Right renal cortex interstitium (tissue), 3 donors: ENCODE measurements at places on chromosomes 1 and 21. TPM values are rescaled to one million over a fixed set of nuclear protein-coding genes. Genes with fewer than 3 reads are reported as not detected.

- DNase-seq, result no peak
Measured at GRCh38 chr1:8908388-8909151, 30.1 kb upstream of the ENO1 start.

Gene IVL
- polyA plus RNA-seq, result not detected

- peak; percentile 82 for DNase-seq
Measured at GRCh38 chr21:33894736-33895288, 20.8 kb downstream of the ATP5PO start.

Gene TRIM67
- 0.11 TPM for polyA plus RNA-seq

Gene CLDN8
- 77.4 TPM for polyA plus RNA-seq

DNA sequence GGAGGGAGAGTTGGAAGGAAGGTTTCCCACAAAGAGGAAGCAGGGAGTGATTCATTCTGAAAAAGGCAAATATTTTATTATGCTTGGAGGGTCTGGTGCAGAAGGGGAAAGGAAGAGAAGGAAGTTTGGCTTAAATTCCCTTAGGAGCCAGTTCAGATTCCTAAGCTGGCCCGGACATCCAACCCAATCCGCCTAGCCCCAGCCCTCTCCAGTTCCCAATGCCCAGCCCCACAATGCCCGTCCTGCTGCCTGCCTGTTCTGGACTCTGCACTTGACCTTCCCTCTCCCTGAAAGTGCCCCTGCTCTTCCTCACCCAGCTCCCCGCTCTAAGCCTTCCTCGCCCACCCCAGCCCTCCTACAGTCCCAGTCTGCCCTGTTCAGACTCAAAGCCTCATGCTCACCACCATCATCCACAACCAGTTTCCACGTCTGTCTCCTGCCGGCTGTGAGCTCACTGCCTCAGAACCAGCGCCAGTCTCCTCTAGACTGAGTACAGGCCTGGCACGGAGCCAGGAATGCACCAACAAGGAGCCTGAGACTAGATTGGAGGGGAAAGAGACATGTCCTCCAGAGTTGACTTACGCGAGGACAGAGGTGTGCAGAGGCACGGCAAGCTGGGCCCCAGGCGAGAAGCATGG lies 18.9 kb downstream of the CAPN2 start:
- DNase-seq, result no peak

DNA sequence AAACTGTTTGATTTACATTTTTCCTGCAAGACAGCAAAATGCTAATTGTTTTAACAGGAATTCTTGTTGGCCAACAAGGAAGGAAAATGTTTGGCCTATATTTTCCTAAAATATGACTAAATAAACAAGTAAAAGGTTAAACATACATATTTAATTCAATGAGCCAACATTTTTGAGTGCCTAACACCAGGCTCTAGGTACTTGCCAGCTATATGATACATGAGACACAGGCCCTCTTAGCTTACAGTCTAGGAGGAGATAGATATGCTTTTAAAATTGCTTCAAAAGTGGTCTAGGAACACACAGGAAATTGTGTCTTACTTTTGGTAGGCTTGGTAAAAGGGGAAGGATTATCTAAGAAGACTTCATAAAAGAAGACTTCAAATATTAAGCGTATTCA lies 50.9 kb downstream of the PIGK start:
- no peak for DNase-seq

DNA sequence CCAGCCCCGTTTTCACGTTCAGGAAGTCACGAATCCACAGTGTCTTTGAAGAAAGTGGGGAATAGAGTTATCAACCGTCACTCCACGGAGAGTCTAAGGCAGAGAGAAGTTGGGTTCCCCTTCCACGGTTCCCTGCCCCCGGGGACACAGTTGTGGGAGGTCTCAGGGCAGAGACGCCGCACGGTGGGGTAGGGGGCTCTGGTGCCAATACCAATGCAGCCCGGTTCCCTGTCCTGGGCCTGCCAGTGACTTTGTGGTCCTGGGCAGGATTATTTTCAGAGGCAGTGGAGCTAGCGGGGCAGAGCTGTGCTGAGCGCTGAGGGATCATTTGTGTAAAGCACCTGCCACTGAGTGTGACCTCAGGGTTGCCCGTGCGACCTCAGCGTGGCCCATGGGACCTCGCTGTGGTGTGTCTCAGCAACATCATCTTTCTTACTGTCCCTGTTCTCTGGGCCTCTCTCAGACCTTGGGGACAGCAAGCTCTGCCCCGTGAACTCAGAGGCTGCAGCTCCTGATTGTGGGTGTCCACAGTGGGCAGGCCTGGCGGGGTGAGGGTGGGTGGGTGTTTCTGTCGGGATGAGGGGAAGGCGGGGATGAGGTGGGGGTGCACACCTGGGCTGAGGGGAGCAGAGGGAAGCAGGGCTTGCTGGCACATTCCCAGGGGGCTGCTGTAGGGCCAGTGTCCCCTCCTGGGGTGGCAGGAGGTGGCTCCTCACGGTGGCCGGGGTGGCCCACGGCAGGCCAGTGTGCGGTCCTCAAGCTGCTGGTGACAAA lies 65.2 kb downstream of the AGPAT3 start:
- DNase-seq, result no peak

GRCh38 chr1:160911925-160912324 lies 26.9 kb upstream of the ITLN1 start:
- DNase-seq, result no peak

Gene TNFRSF18
- not detected for polyA plus RNA-seq

Gene TARBP1
- polyA plus RNA-seq, result 44.1 TPM

Gene RNU1-3
- not detected for polyA plus RNA-seq

DNA sequence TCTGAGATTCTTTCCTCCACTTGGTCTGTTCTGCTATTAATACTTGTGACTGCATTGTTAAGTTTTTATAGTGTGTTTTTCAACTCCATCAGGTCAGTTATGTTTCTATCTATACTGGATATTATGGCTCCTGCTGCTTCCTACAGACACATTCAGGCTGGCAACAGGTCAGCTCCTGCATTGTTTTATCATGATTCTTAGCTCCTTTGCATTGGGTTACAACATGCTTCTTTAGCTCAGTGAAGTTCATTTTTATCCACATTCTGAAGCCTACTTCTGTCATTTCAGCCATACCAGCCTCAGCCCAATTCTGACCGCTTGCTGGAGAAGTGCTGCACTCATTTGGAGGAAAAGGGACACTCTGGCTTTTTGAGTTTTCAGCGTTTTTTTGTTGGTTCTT lies 37.3 kb upstream of the F3 start:
- no peak for DNase-seq

DNA sequence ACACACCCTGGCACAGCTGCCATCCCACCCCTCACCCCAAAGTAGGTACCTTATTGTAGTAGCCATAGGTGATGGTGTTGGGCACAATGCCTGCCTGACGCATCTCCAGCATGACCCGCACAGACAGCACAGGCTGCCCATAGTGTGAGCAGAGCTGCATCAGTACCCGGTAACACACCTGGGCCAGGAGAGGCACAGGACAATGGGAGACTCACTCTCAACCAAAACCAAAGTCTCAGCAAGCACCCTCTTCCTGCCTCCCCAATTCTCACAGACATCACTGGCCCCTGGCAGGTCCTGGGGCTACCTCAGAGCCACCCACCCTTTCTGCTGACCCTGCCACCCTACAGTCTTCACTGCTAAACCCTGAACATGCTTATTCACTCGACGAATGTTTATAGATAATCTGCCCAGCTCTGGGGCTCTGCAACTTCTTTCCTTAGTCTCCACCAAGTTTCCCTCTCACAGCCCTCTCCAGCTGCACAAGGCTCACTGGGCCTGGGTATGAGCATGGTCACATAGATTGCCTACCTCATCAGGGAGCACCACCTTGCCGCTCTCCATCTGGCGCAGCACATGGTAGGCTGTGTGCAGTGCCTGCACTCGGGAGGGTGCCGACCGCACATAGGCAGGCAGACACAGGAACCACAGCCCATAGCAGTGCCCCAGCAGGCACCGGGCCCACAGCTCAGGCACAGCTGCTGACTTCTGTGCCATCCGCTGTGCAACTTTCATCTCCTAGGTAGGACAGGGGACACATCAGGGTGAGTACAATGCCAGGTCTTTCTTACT lies 10.3 kb downstream of the DENND4B start:
- DNase-seq, result no peak

Gene TEX38
- 0.28 TPM for polyA plus RNA-seq

- DNase-seq, result no peak
Measured at GRCh38 chr21:31395268-31395667, 51.2 kb upstream of the TIAM1 start.

- no peak for DNase-seq
Measured at GRCh38 chr1:55088413-55088812, 49.1 kb downstream of the PCSK9 start.

GRCh38 chr1:42927274-42927841 lies 31.3 kb downstream of the SLC2A1 start:
- no peak for DNase-seq

- no peak for DNase-seq
Measured at GRCh38 chr1:26748351-26748750, 39.4 kb upstream of the PIGV start.

Gene THEM5
- polyA plus RNA-seq, result 0.49 TPM

Gene PKP1
- 0.12 TPM for polyA plus RNA-seq

Gene OR6K3
- polyA plus RNA-seq, result 0.07 TPM

GRCh38 chr1:2778220-2778592 lies 23.3 kb downstream of the TTC34 start:
- DNase-seq, result no peak

DNA sequence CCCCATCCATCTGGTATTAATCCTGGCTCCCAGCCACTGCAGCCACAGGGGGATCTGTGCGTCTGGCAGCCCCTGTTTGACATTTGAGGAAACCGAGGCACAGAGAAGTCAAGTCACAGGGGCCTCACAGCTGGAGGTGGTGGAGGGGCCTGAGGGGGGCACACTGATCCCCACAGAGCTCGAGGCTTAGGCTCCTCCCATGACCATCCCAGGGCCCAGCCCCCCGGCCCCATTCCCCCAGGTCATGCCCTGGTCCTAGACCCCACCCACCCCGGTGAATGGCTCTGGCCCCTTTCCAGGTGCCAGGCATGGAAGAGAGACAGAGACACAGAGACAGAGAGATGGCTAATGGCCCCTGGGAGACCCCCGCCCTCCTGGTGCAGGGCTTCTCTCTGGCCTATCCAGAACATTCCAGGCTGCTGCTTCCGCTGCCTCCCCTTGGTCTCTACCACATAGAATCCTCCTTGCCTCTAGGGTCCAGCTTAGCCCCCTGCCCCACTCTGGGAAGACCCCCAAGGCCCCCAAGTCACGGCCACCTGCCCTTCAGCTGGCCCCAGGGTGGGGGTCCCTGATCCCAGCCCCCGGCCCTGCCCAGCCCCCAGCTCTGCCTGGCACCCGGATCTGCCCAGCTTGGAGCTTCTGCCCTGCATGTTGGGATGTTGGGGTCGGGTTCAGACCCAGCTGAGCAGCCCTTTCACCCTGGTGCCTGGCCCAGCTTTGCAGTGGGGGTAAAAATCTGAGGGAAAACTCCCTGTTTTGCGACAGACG lies 29.2 kb upstream of the LRRC3 start:
- DNase-seq, result no peak

- no peak for DNase-seq
Measured at GRCh38 chr21:38139380-38140168, 117.2 kb upstream of the KCNJ15 start.

DNA sequence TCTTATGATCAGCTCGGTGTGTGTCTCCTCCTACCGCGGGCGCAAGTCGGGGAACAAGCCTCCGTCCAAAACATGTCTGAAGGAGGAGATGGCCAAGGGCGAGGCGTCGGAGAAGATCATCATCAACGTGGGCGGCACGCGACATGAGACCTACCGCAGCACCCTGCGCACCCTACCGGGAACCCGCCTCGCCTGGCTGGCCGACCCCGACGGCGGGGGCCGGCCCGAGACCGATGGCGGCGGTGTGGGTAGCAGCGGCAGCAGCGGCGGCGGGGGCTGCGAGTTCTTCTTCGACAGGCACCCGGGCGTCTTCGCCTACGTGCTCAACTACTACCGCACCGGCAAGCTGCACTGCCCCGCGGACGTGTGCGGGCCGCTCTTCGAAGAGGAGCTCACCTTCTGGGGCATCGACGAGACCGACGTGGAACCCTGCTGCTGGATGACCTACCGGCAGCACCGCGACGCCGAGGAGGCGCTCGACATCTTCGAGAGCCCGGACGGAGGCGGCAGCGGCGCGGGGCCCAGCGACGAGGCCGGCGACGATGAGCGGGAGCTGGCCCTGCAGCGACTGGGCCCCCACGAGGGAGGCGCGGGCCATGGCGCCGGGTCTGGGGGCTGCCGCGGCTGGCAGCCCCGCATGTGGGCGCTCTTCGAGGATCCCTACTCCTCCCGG lies 1.5 kb downstream of the KCNC4 start:
- no peak for DNase-seq

- DNase-seq, result peak; percentile 27
Measured at GRCh38 chr21:37071561-37072273, 1.2 kb downstream of the PIGP start.

DNA sequence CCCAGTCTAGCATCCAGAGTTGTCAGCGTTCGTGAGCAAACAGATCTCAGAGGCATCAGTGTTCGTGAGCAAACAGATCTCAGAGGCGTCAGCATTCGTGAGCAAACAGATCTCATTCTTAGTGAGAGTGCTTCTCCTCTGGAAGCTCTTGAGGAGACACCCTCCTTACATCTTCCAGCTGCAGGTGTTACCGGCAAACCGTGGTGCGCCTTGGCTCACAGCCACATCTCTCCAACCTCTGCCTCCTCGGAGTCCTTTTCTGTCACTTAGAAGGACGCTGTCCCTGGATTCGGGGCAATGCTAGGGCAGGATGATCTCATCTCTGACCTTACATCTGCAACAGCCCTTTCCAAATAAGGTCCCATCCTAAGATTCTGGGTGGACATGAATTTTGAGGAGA lies 14.6 kb upstream of the UMODL1 start:
- no peak for DNase-seq

Gene LCK
- polyA plus RNA-seq, result 4.5 TPM

GRCh38 chr1:201482755-201483154 lies 13.8 kb upstream of the PHLDA3 start:
- no peak for DNase-seq
